Tibial artery (tissue), 4 donors: ENCODE measurements at places on chromosomes 6 and 20.

DNA sequence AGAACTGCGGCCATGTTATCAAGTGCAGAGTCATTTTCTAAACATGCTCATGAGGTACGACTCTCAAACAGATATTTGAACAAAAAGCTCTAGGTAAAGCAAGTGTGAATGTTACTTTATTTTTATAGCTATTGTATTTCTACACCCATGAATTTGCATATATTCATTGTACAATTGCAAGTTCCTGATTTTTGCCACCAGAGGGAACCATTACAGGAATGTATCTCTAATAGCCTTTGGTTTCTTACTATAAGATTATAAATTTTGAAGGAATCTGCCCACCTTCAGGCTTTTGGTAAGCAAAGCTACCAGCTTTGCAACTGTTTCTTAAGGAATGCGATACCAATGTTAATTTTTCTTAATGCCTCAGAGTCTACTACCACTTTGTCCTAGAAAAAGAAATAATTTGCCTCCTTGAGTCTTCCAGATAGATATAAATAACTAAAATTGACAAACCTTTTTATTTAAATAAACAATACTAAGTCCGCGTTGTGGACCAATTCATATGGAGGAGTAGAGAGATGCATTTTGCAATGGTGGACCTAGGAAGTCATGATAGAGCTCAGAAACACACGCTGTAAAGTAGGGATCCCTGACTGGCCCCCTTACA lies 125.4 kb upstream of the SAMD5 start:
- no peak overlapping the region for H3K27ac ChIP-seq
- H3K36me3 ChIP-seq = peaks cover 18% of the 10 kb centered on the region
- H3K4me1 ChIP-seq = no peaks in the 10 kb centered on the region

- no peaks in the 10 kb centered on the region for H3K4me1 ChIP-seq
- no peak for DNase-seq
- no peak overlapping the region for H3K27ac ChIP-seq
- peaks cover 85% of the 10 kb centered on the region for H3K27me3 ChIP-seq
- no peaks in the 10 kb centered on the region for H3K36me3 ChIP-seq
- no peak overlapping the region for H3K4me3 ChIP-seq
Observed at GRCh38 chr20:46200582-46201570, 82.8 kb downstream of the CD40 start.

DNA sequence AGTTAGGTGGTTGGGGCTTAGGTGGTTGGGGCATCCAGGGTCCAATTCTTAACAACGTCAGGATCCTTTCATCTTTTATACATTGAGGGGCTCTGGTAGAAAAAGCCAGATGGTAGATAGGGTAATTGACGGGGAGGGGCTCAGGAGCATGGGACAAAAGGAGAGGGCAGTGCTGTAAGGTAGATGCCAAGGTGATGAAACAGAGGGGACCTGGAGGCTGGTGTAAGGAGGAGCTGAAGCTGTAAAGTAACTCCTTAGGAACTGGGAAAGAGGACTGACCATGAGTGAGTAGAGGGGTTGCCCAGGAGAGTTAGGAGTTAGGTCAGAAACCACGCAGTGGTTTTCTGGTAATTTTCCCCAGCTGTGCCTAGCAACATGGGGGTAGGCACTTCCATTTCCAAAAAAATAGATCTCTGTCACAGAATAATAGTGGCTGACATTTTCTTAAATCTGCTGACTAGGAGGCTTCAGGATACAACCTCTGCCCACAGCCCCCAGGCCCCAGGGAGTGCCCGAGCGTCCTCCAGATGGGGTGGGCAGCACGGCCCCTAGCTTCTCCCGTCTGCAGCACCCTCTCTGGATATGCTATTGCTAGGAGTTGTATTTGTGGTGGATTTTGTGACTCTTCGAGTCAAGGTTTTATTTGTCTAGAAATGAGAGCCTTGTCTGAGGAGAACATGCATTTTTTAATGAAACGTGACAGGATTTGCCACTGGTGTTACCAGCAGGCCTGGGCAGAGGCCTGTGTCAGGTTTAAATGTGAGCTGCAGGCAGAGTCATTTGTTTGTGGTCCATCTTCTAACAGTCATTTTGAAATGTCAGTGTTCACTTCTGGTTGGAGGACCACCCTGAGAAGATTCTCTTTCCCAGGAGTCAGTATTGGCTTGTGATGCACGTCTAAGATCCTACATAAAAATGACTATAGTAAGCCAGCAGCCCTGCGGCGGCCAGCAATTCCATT lies 44.6 kb downstream of the TULP4 start:
- H3K4me1 ChIP-seq = peaks cover 5% of the 10 kb centered on the region
- no peaks in the 10 kb centered on the region for H3K36me3 ChIP-seq
- no peak overlapping the region for H3K27ac ChIP-seq
- no peaks in the 10 kb centered on the region for H3K27me3 ChIP-seq
- H3K4me3 ChIP-seq = no peak overlapping the region

- DNase-seq = no peak
- H3K4me1 ChIP-seq = no peaks in the 10 kb centered on the region
Observed at GRCh38 chr20:48102931-48103660, 317.8 kb upstream of the SULF2 start.

DNA sequence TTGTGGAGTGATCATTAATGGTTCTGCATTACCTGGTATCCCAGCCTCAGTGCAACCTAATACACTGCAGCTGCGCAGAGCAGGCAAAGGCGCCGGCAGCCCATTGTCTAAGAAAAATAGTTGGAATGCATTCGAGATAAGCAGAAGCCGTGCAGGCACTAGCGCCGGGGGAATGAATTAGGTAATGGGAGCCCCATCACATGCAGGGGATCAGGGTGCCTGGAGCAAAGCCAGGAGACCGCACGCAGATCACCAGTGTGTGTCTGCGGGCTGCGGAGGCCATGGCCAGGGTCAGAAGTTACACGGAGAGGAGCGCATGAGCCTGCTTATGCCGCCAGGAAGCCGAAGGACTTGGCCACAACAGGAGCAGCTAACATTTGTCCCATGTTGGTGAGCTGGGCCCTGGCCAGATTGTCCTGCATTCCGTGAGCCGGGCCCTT lies 156.8 kb downstream of the DLL1 start:
- DNase-seq = peak; percentile 59
- no peaks in the 10 kb centered on the region for H3K4me1 ChIP-seq
- no peak overlapping the region for H3K27ac ChIP-seq
- no peaks in the 10 kb centered on the region for H3K27me3 ChIP-seq
- no peaks in the 10 kb centered on the region for H3K36me3 ChIP-seq
